ENCODE measurements at places on chromosomes 2 and 18.

- no peak for DNase-seq
Measured at GRCh38 chr2:179460181-179460929, 195.7 kb upstream of the SESTD1 start.

- DNase-seq: no peak
Measured at GRCh38 chr2:237057893-237058300, 27.8 kb upstream of the COPS8 start.

DNA sequence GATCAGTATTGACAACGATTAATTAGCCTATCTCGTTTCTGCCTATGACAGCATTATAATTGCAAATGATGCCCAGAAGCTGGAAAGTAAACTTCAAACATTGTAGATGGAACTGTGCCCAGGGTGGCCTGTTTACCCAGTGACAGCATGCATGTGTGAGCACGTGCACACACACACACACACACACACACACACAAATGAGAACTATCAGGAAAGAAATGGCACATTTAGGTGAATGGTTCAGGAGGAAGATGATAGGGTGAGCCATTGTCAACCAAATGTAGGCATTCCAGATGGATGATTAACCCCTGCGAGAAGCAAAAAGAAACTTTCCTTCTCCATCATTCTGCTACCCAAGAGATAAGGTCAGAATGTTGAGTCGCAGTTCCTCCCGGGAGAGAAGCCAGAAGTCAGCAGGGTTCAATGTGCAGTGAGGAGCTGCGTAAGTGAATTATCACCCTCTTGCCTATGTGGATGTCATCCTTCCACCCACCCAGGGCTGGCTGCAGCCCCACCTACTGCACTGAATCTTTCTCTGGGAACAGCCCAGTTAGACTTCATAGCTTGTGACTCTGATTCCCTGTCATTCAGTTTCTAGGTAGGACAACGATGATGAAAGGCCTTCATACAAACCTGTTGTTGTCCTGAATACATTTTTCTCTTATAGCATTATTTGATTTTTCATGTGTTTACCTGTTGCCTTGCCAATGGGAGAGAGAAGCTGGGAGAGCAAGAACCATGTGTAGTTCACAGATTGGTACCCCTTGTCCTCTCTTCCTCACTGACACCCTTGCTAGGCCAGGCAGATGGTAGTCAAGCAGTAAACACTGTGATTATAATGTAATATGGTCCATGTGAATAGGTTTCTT is 3.5 kb upstream of the APOB start:
- DNase-seq: no peak

DNA sequence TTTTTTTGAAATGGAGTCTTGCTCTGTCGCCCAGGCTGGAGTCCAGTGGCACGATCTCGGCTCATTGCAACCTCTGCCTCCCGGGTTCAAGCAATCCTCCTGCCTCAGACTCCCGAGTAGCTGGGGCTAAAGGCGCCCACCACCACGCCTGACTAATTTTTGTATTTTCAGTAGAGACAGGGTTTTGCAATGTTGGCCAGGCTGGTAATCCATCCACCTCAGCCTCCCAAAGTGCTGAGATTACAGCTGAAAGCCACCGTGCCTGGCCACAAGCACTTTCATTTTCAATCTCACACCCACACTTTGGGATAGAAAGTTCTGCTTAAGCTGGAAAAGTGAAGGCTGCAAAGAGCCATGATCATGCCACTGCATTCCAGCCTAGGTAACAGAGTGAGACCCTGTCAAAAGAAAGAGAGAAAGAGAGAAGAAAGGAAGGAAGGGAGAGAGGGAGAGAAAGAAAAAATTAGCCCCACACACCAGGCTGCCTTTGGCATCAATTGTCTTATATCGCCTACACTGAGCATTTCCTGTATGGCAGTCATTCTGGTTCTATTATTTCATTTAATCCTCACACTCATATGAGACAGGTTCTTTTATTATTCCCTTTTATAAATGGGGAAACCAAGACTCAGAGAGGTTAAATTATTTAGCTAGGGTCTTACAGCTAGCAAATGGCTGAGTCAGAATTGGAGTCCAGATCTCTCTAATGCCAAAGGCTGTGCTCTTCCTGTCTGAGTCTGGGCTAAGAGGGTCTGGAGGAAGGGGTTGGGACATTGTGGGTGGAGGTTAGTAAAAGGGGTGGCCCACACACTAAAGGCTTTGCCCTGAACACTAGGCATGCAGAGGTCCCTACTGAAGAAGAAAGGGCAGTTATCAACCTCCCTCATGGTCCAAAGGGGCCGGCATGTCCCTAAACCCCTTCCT is 37.9 kb upstream of the PKDCC start:
- DNase-seq: no peak

- no peak for DNase-seq
Measured at GRCh38 chr2:26471766-26472706, 5.9 kb downstream of the OTOF start.

DNA sequence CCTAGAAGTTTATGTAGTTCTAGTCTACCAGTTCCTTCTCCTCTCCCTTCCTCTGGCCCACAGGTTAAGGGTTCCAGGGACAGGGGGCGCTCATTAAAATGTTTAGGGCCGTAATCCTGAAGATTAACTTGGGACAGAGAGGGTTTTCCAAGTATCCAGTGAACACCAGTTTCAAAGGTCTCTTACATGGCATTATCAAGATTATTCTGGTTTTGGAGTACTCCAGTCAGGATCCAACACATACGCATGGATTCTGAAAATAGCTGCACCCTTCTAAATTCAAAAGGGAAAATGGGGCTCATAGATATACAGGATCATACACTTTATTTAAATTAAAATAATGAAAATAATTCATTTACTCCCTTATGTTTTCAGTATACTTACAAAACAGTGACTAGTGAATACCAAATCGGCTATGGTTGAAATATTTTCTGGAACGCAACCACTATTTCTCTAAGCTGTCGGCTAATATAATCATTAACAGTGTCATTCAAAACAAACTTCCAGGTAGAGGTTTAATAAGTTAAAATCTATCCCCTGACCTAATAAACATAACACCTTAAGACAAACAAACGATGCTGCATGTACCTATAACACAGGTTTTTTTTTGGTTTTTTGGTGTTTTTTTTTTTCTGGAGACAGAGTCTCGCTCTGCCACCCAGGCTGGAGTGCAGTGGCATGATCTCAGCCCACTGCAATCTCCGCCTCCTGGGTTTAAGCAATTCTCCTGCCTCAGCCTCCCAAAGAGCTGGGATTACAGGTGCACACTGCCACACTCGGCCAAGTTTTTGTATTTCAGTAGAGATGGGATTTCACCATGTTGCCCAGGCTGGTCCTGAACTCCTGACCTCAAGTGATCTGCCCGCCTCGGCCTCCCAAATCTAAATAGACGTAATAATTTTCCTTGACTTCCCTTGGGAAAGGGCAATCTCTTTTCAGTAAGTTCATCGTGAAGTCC is 44.7 kb downstream of the MGAT4A start:
- no peak for DNase-seq

DNA sequence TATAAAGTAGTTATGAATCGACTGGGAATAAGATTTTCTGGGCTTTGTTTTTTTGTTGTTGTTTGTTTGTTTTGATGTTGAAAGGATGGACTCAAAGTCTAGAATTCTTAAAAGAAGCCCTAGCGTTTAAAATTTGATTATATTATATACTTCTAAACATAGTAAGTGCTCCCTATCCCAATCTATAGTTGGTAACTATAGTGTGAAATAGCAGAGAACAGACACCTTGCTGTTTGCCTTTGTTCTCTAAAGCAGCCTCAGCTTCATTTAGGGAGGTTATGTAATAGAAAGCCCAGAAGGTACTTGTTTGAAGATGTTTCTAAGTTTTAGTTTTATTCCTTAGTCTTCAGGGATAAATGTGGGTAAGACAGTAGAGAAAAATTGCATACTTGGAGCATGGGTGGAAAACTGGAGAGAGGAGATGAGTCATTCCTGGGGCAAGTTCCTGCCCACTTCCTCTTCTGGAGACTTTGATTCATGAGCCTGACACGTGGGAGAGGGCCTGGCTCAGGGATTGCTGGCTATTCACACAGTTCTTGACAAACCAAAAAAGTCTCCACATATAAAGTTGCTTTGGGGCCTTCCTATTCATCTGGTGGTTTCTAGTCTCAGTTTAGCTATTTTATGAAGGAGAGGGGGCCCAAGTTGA is 131.9 kb downstream of the MYO1B start:
- no peak for DNase-seq

GRCh38 chr2:198901894-198902293 is 555.8 kb downstream of the SATB2 start:
- no peak for DNase-seq

- no peak for DNase-seq
Measured at GRCh38 chr2:42775810-42776209, 11.9 kb upstream of the OXER1 start.

Measured in type B pancreatic cell (in vitro differentiated cells).